PC-3 (cell line): ENCODE measurements at places on chromosomes 6 and 20.

DNA sequence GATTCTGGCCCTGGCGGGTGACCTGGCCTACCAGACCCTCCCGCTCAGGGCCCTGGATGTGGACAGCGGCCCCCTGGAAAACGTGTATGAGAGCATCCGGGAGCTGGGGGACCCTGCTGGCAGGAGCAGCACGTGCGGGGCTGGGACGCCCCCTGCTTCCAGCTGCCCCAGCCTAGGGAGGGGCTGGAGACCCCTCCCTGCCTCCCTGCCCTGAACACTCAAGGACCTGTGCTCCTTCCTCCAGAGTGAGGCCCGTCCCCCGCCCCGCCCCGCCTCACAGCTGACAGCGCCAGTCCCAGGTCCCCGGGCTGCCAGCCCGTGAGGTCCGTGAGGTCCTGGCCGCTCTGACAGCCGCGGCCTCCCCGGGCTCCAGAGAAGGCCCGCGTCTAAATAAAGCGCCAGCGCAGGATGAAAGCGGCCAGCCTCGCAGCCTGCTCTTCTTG, 868 bp upstream of the SLC2A4RG start:
- no peak for DNase-seq

GRCh38 chr6:14447240-14447639, 329.7 kb downstream of the CD83 start:
- no peak for DNase-seq

GRCh38 chr20:63102721-63103375, 96.1 kb upstream of the BHLHE23 start:
- DNase-seq: peak; percentile 35

DNA sequence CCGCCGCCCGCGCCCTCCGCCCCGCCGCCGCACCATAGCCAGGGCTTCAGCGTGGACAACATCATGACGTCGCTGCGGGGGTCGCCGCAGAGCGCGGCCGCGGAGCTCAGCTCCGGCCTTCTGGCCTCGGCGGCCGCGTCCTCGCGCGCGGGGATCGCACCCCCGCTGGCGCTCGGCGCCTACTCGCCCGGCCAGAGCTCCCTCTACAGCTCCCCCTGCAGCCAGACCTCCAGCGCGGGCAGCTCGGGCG, 1.5 kb downstream of the FOXC1 start:
- peak; percentile 48 for DNase-seq

- no peak for DNase-seq
Observed at GRCh38 chr6:56953597-56954402, 1.1 kb upstream of the BEND6 start.

DNA sequence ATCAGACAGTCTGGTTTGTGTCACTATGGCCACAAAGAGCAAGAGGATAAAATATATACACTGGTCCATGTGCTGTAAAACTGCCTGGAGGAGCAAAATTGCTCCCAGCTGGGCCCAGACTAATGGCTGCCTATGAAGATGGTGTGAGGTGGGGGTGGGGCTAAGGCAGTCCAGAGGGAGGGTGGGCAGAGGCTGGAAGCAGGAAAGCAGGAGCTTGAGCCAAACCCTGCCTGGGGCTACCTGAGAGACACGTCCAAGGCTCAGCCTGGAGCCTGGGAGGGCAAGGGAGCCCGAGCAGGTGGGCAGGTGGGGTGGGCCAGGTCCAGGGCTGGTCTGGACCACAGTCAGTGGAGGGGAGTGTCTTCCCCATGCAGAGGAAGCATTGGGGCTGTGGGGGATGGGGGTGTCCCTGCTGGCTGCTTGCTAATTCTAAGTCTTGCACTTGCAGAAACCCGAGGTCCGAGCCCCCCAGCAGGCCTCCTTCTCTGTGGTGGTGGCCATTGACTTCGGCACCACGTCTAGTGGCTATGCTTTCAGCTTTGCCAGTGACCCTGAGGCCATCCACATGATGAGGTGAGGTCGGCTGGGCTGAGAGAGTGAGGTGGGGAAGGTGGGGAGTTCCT, 9.5 kb downstream of the HSPA12B start:
- no peak for DNase-seq

GRCh38 chr6:142400495-142400894, 98.7 kb downstream of the ADGRG6 start:
- DNase-seq: no peak

- no peak for DNase-seq
Observed at GRCh38 chr20:1397710-1398109, 4.9 kb upstream of the FKBP1A start.

DNA sequence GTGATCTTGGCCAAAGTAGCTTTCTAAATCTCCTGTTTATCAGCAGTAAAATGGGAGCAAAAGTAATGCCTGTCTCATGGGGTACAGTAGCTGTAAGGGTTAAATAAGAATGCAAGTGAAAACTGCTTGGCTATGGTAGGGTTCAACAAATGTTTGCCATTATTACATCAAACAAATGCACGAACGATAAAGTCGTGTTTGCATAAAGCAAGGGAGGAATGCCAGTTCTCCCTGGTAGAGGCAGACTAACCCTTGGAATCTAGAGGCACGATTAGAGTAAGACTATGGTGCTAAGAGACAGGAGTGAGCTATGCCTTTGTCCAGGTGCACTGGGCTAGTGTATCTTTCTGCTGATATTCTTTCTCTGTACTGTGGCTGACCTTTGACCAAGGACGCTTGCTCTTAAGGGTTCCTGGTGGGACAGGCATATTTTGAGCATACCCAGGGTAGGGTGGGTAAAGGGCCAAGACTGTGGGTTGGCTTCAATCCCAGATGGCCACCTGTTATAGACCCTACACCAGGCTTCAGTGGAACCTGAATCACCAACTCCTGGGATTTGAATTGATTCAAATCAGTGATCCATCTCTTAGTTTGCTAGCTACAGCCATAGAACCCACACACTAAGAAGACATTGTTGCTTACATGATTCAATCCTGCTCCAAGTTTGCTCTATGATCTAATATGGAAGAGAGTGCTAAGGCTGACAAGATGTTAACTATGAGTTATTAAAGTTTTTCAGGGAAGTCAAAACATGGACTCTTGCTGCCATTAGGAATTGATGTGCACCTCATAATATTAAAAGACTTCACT, 139.9 kb downstream of the CCDC170 start:
- no peak for DNase-seq

DNA sequence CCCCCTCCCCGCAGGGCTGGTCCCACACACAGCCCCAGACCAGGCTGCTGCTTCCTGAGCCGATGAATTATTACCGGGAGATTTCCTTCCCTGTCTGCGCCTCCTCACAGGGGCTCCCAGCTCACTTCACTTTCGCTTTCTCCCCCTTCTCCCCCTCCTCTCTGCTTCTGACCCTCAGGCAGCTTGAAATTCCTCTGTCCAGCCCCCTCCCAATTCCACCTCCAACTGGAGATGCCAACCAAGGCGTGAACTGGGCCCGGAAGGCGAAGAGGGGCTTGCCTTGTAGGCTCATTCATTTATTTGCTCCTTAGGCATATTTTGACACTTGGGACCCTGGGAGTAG, 1.7 kb upstream of the TCF15 start:
- DNase-seq: no peak

GRCh38 chr6:156852858-156853216, 75.7 kb downstream of the ARID1B start:
- DNase-seq: no peak

DNA sequence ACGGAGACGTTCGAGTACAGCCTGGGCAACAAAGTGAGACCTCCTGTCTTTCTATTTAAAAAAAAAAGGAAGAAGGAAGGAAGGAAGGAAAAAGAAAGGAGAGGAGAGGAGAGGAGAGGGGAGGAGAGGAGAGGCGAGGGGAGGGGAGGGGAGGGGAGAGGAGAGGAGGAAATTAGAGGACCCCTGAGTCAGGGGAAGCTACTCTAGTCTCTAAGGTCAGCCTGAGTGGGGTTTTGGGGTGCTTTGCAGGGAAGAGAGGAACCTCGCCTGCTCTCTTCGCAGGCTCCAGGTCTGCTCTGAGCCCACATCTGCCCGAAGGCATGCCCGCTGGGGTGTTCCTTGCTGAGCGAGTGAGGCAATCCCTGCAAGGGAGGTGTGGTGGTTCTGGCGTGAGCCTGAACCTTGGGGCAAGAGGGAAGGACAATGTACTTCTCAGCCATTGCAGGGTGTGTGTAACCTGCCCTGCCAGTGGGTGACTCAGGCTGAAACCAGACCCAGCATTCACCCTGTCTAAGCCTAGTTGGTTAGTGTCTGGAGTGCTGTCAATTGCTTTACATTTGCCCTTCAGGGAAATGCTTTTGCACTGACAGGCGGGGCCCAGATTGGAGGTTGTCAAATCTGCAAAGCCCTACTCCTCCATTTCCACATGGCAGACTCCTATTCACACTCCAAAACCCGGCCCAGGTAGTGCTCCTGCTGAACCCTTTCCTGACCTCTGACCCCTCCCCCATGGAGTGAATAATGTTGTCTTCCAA, 15.3 kb upstream of the MMP9 start:
- DNase-seq: peak; percentile 99

DNA sequence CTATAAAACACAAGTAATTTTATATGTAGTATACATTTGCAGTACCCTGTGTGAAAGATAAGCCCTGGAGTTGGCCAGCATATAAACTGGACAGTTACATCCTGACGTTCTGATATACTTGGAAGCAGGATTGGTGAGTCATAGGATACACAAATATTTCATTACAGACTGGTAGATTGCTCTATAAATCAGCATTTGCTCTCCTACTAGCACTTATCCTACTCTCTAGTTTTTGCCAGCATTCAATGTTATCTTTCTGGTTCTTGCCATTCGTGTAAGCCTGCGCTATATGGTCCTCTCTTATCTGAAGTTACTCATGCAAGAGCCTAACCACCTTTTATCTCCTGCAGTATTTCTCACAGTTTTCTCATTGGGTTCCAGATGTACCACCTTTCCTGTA, 680.2 kb upstream of the MMS22L start:
- DNase-seq: peak; percentile 62

- peak; percentile 71 for DNase-seq
Observed at GRCh38 chr6:109241199-109241598, 141.1 kb downstream of the CD164 start.

DNA sequence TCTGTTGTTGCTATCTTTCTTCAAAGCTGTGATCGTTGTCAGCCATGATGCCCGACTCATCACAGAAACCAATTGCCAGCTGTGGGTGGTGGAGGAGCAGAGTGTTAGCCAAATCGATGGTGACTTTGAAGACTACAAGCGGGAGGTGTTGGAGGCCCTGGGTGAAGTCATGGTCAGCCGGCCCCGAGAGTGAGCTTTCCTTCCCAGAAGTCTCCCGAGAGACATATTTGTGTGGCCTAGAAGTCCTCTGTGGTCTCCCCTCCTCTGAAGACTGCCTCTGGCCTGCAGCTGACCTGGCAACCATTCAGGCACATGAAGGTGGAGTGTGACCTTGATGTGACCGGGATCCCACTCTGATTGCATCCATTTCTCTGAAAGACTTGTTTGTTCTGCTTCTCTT, 19.3 kb downstream of the ABCF1 start:
- no peak for DNase-seq

- DNase-seq: no peak
Observed at GRCh38 chr20:17228624-17229061, 1.8 kb downstream of the PCSK2 start.

- peak; percentile 51 for DNase-seq
Observed at GRCh38 chr20:50518270-50518721, 8.1 kb downstream of the PTPN1 start.

DNA sequence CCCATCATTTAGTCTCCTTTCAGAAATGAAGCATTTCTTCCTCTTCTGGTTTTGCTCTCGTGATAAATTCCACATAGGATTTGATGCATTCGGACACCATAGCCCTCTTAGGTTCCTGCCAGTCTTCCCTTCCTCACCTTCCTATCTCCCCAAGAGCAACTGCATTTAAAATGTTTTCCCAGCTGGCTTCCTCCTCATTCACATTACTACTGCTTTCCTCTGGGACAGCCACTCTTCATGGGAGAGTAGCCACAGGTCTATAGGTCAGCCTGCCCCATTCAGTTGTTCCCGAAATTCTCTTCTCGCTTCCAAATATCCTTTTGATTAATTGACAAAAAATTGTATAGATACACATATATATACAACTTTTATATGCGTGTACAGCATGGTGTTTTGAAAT, 214.2 kb upstream of the PDE10A start:
- DNase-seq: no peak

GRCh38 chr20:13250251-13250650, 29.2 kb downstream of the ISM1 start:
- DNase-seq: no peak

- DNase-seq: no peak
Observed at GRCh38 chr6:142823256-142823902, 121.6 kb downstream of the HIVEP2 start.

DNA sequence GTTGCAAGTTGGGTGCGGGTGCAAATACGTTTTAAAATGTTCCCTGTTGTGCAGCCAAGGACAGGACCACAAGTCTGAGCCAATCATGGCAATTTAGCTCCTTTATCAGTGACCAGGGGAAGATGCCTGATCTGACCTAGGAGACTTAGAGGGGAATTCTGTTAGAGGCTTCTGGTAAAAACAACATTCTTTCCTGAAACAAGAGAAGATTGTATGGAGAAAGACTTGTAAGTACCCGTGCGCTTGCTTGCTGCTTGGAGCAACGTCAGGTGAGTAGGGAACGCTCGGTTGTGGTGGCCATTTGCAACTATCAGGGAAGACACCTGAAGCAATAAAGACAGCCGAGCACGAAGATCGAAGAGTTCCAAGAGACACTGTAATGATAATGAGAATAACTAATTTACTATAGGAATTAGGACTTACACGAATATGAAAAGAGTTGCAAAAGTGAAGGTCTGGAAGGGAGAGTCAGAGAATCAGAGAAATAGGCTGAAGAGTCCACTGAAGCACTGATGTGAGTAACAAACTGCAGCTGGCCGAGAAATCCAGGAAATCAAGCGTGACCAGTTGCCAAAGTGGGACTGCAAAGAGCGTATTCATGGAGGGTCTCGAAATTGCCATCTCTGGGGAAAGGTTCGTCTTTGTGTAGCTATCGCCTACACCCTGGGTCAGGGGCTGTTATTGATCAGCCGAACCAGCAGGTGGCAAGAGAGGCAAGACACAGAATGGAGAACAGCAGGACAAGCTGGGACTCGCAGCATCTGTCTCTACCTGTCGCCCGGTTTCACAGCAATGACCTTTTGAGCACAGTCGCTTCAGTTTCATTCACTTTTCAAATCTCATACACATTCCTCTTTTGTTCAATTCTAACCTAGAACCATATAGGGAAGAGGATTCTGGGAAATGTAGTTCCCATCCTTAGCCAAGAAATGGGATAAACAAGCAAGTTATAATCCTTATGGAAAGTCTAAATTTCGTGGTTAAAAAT, 26.1 kb downstream of the LOC128125822 start:
- peak; percentile 65 for DNase-seq

- peak; percentile 37 for DNase-seq
Observed at GRCh38 chr20:2688041-2688591, 4.5 kb upstream of the EBF4 start.

DNA sequence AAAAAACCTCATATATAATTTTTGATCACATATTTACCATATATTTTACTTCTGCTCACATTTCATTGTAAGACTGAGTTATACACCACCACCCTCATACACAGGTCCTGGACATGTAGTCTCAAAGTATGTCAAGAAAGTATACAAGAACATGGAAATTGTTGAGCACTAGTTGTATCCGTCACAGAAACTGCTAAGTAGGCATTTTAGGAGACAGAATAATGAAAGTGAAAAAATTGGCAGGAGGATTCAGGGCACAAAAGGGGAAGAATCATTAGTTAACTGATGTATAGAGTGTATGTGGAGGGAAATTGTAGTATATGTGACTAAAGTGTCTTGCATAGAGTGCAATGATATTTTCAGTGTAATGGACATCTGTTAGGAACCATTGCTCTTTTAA, 458.8 kb downstream of the TFAP2B start:
- no peak for DNase-seq

GRCh38 chr6:119148098-119148824, 69.8 kb upstream of the FAM184A start:
- peak; percentile 79 for DNase-seq

GRCh38 chr6:79665725-79666551, 34.8 kb downstream of the SH3BGRL2 start:
- DNase-seq: no peak

- DNase-seq: no peak
Observed at GRCh38 chr6:138671351-138671750, 102.2 kb upstream of the CCDC28A start.
